ENCODE measurements at places on chromosomes 4 and X. TPM values are rescaled to one million over a fixed set of nuclear protein-coding genes. Genes with fewer than 3 reads are reported as not detected.
A peak's percentile ranks its signal among the peaks of the same experiment; 100 is the strongest.

DNA sequence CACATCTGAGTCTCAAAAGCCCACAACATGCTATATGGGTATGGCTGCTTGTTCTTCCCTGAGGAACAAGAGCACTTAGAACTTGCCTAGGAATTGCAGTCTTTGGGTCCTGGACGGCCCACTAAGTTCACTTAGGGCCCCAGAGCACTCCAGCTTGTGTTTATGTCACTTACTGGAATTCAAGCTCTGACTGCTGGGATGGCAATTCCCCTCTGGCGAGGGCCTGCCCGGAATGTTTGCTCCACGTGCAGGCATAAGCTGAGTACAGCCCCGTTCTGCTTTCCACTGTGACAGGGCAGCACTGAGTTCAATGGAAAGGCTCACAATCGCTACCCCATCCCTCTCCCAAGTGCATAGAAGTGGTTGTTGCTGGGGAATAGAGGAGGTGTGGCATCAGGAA lies 25.9 kb upstream of the RASSF6 start:
- H3K27me3 ChIP-seq = no peaks in the 10 kb centered on the region
- no peak for DNase-seq
- H3K36me3 ChIP-seq = no peaks in the 10 kb centered on the region
- H3K4me1 ChIP-seq = no peaks in the 10 kb centered on the region
- no peak overlapping the region for H3K27ac ChIP-seq

DNA sequence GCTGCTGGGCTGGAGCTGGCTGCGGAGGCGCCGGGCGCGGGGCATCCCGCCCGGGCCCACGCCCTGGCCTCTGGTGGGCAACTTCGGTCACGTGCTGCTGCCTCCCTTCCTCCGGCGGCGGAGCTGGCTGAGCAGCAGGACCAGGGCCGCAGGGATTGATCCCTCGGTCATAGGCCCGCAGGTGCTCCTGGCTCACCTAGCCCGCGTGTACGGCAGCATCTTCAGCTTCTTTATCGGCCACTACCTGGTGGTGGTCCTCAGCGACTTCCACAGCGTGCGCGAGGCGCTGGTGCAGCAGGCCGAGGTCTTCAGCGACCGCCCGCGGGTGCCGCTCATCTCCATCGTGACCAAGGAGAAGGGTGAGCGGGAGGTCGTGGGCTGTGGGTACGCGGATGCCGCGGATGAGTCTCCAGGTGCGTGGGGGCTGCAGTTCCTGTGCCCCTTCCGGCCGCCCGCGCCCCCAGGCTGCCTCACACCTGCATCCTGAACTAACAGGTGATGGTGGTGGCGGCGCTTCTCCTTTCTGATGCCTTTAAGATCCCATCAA lies 499 bp downstream of the CYP2U1 start:
- peak overlapping the region; percentile 86 for H3K27ac ChIP-seq
- peak overlapping the region; percentile 74 for H3K4me3 ChIP-seq
- DNase-seq = no peak
- H3K4me1 ChIP-seq = peaks cover 12% of the 10 kb centered on the region
- no peaks in the 10 kb centered on the region for H3K27me3 ChIP-seq

Gene JADE3
- 5.2 TPM for total RNA-seq

DNA sequence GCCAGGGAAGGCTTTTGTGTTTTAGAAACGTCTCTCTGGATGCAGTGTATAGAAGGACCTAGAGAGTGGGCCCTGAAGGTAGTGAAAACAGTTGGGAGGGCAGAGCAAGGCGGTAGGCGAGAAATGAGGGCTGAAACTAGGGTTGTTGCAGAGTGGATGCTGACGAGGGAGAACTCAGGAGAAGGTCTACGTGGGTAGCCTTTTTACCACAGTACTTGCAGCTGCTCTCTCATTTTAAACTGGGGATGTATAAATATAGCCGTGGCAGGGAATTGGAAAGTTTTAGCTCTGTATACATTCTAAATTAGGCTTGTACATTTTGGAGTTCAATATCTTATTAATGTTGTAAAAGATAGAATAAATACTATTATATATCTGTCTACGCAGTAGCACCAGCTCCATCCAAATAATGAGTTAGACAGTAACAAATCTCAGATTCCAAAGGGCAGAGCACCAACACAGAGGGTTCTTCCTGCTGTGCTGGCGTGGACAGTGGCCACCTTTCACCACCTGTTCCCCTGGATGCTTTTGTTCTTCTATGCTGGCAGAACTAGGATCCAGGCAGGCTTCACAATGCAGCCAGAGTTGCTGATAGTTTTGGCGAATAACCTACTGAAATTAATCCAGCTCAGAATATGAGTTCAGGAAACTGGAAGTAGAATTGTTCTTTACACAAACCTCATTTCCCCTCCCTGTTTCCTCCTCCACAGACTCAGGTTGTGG lies 31.7 kb downstream of the CCNG2 start:
- H3K36me3 ChIP-seq = no peaks in the 10 kb centered on the region
- no peak for DNase-seq
- no peak overlapping the region for H3K27ac ChIP-seq
- no peak overlapping the region for H3K4me3 ChIP-seq
- no peaks in the 10 kb centered on the region for H3K4me1 ChIP-seq

GRCh38 chr4:89582756-89583505 lies 254.0 kb downstream of the SNCA start:
- no peak overlapping the region for H3K27ac ChIP-seq
- no peak for DNase-seq
- H3K27me3 ChIP-seq = no peaks in the 10 kb centered on the region
- no peak overlapping the region for H3K4me3 ChIP-seq
- no peaks in the 10 kb centered on the region for H3K36me3 ChIP-seq
- no peaks in the 10 kb centered on the region for H3K4me1 ChIP-seq

GRCh38 chr4:162852642-162853041 lies 314.0 kb downstream of the NAF1 start:
- H3K27ac ChIP-seq = no peak overlapping the region
- no peak for DNase-seq
- no peak overlapping the region for H3K4me3 ChIP-seq
- H3K36me3 ChIP-seq = no peaks in the 10 kb centered on the region

DNA sequence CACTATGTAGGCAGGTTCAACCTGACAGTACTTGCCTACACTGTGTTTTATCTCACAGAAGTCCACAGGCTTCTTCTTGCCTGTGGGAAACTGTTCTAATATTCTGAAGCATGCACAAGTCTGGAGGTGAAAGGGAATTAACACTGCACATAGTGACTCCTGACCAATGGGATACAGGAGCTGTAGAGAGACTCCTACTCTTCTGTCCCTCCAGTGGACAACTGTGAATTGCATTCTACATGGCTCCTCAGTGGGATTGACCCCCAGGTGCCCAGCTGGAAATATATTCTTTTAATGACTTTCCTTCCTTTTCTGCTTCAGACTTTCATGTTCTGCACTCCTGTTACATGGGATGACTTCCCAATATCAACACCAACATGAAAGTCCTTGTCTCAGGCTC lies 8.2 kb upstream of the YIPF6 start:
- no peak for DNase-seq
- H3K4me1 ChIP-seq = no peaks in the 10 kb centered on the region
- H3K4me3 ChIP-seq = no peak overlapping the region
- no peak overlapping the region for H3K27ac ChIP-seq
- H3K36me3 ChIP-seq = no peaks in the 10 kb centered on the region

DNA sequence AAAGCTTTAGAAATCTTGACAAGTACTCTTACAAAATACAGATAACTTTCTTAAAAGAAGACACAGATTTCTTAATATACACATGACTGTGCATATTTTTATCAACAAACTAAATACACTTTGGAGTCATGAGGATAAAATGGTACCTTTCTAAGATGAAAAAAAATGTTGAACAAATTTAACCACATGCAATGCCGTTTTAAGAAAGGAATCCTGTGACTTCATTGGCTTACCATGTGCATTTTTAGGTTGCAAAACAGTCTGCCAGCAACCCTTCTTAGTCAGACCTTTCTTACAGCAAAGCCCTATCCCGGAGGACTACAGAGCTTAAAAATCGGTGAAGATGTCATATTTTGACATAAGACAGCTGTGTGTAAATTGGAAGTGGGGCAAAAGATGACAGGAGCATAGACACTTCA lies 51.7 kb downstream of the GASK1B start:
- no peak overlapping the region for H3K4me3 ChIP-seq
- no peaks in the 10 kb centered on the region for H3K27me3 ChIP-seq

DNA sequence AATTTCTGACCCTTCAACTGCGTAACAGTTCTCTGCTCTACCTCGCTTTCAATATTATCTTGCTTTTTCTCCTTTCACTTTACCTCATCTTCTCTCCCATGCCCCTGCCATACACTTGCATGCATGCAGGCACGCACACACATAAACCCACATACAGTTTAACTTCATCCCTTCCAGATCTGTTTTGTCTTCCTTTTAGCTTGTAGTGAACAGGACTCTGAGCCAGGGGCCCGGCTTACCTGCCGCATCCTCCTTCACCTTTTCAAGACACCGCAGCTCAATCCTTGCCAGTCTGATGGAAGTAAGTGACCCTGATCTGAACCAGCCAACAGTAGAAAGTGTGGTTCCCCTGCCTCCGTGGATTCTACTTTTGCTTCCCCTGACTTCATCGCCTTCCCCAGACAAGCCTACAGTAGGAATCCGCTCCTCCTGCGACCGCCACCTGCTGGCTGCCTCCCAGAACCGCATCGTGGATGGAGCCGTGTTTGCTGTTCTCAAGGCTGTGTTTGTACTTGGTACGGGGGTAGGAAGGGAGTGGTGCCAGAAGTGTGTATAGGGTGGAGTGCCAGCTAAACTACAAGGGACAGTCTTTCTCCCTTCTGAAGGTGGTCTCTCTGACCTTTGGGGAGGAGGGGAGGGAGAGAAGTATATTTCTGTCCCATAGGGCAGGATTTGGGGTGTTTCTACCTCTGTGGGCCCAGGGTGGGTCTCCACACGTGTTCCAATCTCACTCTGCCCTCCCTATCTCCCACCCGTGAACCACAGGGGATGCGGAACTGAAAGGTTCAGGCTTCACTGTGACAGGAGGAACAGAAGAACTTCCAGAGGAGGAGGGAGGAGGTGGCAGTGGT lies 10.7 kb downstream of the MED12 start:
- H3K4me1 ChIP-seq = no peaks in the 10 kb centered on the region
- no peaks in the 10 kb centered on the region for H3K27me3 ChIP-seq
- peaks cover 26% of the 10 kb centered on the region for H3K36me3 ChIP-seq
- DNase-seq = no peak
- no peak overlapping the region for H3K27ac ChIP-seq

Gene HHIP
- 0.25 TPM for total RNA-seq

Gene RRH
- not detected for total RNA-seq

Gene COL4A5
- 36.3 TPM for total RNA-seq

All from vagina (tissue), 2 donors.